Urinary bladder (tissue), 4 donors: ENCODE measurements at places on chromosomes 1 and 21. TPM values are rescaled to one million over a fixed set of nuclear protein-coding genes. Genes with fewer than 3 reads are reported as not detected.

Gene CD53
- 21.5 TPM for total RNA-seq

Gene FCRL1
- total RNA-seq = 0.63 TPM

Gene CD84
- total RNA-seq = 5.3 TPM

Gene PHF13
- 16.3 TPM for total RNA-seq

Gene FAM3B
- 22.2 TPM for total RNA-seq

Gene DUSP23
- total RNA-seq = 9.6 TPM

Gene SRGAP2C
- total RNA-seq = 26.8 TPM

Gene RAB7B
- 11.5 TPM for total RNA-seq

Gene SLC30A2
- total RNA-seq = 1.7 TPM

Gene CD1D
- total RNA-seq = 1.6 TPM

Gene RAB25
- total RNA-seq = 11.9 TPM
